ENCODE measurements at places on chromosomes 2 and 18.

DNA sequence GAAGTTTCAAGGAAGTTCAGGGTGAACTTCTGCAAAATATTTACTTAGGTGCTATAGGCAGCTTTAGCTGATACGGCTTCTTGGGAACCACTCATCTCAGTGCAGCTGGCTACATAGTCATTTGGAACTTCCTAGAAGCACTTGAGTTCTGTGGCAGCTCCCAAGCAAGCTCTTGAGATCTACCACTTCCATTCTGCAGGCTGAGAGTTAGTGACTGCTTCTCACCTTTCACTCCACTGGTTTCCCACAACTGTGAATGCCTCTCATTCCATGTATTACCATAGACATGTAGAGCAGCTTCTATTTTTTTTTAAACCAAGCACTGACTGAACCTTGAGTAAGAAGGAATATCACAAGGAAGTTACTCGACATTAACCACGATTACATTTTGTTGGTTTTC, 994.1 kb upstream of the ACVR2A start:
- peak; percentile 8 for DNase-seq

DNA sequence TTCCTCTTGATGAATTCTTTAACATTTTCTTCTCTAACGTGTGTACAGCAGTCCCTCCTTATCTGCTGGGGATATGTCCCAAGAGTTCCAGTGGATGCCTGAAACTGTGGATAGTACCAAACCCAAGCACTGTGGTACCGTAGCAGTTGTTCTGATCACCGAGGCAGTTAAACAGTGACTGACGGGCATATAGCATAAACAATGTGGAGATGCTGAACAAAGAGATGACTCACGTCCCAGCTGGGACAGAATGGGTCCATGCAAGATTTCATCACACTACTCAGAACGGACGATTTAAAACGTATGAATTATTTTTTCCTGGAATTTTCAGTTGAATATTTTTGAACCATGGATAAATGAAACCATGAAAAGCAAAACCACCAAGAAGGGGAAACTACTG, 54.5 kb upstream of the SPAG16 start:
- DNase-seq, result no peak

- DNase-seq, result no peak
These were observed 231.9 kb downstream of the GALR1 start for GRCh38 chr18:77481541-77481940.

DNA sequence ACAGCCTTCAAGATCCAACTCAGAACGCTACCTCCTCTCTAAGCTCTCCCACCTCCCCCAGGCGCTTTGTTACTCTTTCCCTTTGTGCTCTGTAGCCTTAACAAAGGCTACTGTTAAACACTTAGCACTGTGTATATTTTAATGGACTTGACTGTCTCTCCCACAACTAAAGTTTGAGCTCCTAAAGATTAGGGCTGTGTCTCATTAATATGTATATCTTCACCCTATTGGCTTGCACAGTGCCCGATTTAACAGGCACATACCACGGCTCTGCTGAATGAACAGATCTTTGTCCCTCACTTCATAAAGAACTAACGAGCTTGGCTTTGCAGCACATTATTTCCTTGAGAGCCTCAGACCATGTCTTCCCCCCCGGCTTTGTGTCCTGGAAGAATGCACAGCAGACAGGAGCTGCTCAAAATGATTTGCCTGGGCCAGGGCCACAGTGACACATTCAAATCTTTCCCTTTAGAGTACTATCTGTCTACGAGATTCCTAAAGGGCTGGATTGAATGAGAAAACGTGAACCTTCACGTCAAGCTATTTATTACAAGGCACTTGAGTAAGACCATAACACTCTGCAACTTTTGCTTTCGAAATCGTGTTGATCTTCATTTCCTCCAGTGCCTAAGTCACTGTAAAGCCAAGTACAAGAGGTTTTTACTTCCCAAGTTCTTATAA, 22.1 kb downstream of the ABHD3 start:
- DNase-seq, result no peak

- DNase-seq, result no peak
These were observed 672.9 kb upstream of the SOX11 start for GRCh38 chr2:5019324-5019723.

DNA sequence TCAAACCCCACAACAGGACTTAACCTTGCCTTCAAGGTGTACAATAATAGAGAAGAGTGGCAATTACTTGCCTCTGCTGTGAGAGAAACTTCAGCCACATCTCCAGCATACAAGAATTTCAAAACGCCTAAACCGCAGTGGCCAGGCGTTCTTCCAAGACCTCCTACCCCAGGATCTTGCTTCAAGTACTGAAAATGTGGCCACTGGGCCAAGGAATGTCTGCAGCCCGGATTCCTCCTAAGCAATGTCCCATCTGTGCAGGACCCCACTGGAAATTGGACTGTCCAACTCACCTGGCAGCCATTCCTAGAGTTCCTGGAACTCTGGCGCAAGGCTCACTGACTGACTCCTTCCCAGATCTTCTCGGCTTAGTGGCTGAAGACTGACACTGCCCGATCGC, 2.8 kb upstream of the CYB5A start:
- no peak for DNase-seq

DNA sequence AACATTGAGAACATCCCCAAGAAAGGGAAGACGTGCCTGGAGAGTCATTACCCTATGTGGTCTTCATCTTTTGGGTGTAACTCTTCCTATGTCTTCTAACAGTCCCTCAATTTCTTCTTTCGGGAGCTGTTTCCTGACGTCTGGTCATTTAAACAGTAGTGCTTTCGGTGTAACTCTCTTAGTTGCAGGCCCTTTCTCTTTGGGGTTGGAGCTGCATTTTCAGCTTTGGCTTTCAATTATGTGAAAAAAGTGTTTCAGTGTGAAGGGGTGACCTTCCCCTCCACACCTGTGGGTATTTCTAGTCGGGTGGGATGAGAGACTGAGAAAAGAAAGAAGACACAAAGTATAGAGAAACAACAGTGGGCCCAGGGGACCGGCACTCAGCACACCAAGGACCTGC, 105.9 kb downstream of the CERS6 start:
- no peak for DNase-seq

DNA sequence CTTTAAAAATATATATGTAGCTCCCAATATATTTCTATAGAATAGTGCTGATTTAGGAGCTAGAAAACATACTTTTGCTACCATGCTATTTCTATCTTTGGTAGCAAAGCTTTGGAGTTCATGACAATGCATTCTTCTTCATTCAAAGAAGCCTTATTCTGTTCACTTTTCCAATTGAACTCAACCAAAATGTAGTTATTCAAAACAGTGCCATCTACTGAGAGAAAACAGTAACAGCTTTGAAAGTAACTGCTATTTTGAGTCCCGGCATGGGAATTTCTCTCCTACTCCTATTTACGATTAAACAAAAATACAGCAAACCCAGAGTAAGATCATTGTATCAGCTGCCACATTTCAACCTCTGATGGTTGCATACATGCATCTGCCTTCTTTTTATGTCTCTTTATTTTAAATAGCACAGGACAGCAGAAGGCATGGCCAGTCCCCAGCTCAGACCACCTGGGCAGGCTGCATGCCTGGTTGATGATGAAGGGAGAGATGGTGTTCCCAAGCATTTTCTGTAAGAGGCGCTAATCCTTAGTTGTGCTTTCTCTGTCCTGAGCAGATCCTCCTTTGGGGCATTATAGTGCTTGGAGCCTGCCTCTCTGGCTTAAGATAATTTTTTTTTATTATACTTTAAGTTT, 69.7 kb upstream of the SULT1C3 start:
- DNase-seq, result no peak

DNA sequence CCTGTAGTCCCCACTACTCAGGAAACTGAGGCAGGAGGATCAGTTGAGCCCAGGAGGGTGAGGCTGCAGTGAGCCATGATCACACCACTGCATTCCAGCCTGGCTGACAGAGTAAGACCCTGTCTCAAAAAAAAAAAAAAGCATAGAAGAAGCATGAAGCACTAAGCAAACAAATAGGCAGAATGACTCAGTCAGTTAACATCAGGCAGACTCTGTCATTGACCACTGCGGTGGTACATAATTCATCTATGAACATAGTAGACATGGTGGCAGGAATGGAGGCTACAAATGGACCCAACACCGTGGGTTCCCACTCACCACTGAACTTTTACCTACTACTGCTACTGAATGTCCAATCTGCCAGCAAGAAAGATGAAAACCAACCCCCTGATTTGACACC, 7.6 kb upstream of the ASXL2 start:
- DNase-seq, result no peak

DNA sequence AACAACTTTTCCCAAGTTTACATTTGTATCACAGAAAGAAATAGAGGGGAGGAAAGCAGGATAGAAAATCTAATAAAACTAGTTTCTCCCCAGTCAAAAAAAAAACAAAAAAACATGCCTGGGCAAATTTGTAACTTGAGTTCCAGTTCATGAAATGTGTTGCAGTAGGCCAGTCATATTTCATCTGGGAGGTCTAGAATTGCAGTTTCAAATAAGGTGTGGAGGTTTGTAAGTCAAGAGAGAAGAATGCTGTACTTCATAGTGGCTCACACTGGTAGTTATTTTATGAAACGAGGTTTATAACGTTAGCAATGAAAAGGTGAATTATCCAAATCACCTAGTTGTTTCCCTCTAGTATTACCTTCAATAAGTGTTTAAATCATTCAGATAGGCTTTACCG, 1313.9 kb upstream of the SLC39A10 start:
- DNase-seq, result no peak

DNA sequence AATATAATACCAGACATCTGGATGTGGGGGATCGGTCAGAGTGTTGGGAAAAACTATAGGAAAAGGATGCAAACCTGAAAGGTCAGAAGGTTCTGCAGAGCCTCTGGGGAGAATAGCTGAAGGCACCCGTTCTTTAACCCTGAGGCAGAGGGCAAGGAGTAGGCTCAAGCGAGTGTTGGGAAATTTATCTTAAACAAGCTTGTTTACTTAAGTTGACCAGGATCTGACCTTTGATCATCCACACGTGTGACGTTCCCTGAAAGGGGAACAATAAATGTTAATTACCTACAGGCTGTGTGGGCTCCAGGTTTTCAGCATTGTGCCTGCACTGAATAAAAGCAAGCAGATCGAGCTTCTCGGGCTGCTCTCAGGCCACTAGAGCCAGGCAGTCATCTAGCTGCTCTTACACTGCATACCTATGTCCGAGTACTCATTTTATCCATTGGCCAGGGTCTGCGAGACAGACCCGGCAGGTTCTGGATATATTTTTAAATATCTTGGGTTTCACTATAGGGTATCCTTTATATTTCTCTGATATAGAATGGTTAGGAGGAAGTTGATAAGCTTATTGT, 400.6 kb upstream of the CHST9 start:
- no peak for DNase-seq

DNA sequence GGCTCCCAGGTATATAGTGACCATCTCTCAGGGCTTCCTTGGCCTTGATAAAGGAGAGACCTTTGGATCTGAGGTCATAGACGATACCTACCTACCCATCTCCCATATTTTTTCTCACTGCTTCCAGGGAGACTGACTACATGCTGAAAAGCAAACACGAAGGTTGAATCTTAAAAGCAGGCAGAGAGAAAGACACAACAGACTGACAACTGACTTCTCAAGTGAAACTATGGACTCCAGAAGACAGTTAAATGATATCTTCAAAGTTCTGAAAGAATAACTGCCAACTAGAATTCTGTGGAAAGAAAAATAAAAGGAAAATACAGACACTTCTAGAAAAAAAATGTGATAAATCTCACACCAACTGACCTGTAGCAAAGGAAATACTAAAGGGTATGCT, 76.5 kb upstream of the HAAO start:
- DNase-seq, result no peak

DNA sequence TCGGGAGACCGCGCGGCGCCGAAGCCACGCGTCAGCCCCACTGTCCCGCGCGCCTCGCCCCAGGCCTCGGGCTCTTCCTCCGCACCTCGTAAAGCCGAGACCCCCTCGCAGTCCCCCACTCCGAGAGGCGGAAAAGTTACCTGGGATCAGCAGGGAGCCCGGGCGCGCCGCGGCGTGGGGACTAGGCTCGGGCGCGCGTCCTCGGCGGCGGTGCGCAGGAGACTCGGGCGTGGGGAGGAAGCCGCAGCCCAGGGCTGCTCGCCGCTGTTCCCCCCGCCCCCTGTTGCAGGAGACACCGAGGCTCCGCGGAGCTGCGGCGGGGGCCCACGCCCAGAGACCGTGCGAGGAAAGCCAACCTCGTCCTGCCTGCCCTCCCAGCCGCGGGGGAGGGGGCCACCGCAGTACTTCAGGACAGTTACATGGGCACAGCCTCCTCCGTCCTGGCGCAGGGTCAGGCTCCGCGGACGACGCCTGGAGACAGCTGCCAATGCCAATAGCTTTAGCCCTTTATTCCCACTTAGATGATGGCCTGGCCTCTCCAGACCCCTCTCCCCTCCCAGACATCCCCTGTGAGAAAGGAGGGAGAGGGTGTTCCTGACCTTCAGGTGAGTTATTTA, at the start of gene EPB41L3:
Gene EPB41L3 (minus strand): TSS at position 225 of the 617 bp plus-strand sequence. CDS start 54,814 bp downstream, outside the sequence.
- DNase-seq, result no peak

GRCh38 chr2:31107591-31108300, 30.5 kb downstream of the GALNT14 start:
- no peak for DNase-seq

GRCh38 chr2:208485390-208485789, 78.8 kb downstream of the PTH2R start:
- no peak for DNase-seq

GRCh38 chr2:120255986-120256650, 3.5 kb downstream of the RALB start:
- no peak for DNase-seq

DNA sequence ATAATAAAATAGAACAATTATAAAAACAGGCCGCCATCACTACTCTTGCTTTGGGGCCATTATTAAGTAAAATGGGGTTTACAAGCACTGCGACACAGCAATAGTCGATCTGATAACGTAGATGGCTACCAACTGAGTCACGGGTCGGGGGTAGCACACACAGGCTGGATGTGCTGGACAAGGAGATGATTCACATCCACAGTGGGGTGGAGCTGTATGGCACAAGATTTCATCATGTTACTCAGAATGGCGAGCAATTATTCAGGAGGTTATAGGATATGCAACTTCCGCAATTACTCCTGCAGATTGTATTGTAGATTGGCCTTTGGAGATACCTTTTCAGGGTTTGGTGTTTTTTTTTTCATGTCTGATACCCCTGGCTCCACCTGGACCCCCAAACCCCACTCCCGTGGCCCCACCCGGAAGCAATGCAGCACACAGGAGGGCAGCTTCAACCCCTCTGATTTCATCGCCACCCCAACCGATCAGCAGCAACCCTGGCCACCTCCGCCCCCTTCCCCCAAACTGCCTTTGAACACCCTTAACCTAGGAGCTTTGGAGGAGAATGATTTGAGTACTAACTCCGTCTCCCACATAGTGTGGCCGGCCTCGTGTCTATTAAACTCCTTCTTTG, 21.4 kb upstream of the MLPH start:
- DNase-seq, result no peak

DNA sequence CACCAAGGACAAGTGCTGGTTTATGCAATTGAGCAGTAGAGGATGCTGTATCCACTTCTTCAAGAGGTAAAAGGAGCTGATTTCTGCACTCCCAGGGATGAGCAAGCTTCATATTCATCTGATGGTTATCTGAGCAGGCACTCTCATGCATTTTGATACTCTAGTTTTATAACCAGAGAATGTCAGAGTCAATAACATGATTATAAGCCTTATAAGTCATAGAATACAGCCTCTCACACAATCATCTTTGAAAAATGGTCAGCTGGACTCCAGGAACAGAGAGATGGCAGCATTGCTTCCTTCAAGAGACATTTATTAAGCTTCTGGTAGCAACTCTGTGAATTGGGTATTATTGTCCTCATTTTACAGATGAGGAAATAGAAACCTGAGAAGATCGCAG, 167.1 kb downstream of the SLC8A1 start:
- no peak for DNase-seq
